ENCODE measurements at places on chromosomes 13 and 19.
A peak's percentile ranks its signal among the peaks of the same experiment; 100 is the strongest.

DNA sequence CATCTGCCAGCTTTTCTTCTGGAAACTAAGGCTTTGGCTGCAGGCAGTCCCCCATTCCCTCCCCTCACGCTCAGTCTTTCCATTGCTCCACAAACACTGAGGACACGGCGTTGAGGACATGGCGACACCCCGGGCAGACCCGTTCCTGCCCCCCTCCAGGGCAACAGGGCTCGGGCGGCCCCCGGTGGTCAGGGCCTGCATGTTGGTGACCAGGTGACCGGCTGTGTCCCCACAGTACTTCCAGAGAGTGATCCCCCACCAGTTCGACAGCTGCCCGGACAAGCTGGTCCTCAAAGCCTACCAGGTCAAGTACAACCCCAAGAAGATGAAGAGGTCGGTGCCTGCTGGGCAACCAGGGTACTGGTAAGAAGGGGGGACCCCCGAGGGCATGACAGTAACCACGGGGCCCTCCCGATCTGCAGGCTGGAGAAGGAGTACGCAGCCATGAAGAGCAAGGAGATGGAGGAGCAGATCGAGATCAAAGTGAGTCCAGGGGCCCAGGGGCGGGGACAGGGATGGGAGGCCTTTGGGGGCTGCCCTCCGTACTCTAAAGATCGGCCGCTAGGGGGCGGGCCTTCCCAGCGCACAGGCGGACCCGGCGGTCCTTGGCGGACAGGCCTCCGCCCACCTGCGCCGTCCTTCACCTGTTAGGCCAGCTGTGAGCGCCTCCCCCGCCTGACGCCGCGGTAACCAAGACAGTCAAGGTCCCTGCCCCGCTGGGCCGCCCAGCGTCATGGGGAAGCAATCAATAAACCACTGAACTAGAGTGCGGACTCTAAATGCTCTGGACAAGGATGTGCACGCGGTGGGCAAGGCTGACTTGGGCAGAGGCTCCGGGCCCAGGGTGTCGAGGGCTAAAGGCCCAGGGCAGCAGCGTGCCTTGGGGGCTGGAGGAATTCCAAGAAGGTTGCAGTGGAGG lies 21.1 kb downstream of the PRR36 start:
- DNase-seq, result peak; percentile 85

DNA sequence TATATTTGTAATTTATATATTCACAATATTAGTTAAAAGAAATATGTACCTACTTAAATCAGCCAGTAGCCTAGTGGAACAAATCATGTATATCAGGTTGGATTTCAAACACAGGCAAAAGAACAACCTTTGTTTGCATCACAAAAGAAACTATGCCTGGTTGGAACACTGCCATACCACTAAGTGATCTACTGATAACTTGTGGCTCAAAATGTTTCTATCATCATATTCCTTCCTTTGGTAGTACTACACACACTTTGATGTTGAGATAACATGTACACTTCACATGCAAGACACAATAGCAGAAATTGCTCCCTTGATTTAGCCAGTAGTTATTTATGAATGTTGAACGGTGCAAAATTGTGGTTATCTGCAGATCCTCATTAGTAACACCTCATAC lies 146.0 kb upstream of the GPC6 start:
- peak; percentile 8 for DNase-seq

DNA sequence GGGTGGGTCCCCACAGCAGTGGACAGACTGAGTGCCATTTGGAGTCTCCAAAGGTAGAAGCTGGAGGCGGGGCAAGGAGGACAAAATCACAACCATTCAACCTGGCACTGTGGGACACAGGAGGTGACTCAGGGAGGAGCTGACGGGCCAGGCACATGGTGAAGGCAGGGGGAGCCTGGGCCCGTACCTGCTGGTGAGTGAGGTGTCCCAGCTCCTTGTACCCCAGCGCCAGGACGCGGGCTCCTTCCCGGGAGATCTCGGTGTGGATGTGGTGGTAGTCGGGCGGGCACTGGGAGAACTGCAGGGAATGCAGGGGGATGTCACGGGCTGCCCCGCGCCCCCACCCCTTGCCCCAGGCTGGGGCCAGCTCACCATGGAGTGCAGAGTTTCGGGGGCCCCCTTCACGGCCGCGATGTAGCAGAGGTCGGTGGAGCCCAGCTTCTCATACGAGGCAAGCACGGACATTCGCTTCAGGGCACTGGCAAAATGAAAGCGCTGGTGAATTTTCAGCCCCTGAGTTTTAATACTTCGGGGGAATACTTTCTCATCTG lies 9.8 kb downstream of the ATP13A1 start:
- DNase-seq, result no peak

GRCh38 chr13:83883061-83883523 lies 818 bp upstream of the SLITRK1 start:
- DNase-seq, result peak; percentile 36

DNA sequence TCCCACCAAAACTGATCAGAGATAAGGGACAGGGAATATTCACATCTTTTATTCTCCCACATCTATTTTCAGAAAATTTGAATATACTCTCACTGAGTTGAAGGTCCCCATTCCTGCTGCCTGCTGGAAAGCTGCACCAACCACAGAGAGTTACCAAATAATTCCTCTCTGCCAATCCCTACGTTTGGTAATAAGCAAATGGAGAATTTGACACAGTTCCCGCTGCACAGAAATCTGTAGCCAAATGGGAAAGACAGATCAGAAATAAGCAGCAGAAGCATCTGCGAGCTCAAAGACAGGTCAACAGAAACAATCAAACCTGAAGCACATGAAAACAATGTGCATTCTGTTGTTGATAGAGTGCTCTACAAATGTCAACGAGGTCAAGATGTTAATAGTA lies 9.9 kb downstream of the ZNF112 start:
- no peak for DNase-seq

- DNase-seq, result no peak
Observed at GRCh38 chr19:17953316-17953801, 13.5 kb upstream of the KCNN1 start.

Measured in NCI-H2081 (cell line).